CD4-positive, CD25-positive, alpha-beta regulatory T cell (primary cell): ENCODE measurements at places on chromosomes 2 and 18. TPM values are rescaled to one million over a fixed set of nuclear protein-coding genes. Genes with fewer than 3 reads are reported as not detected.

- peaks cover 1% of the 10 kb centered on the region for H3K4me1 ChIP-seq
- no peak for DNase-seq
- H3K27ac ChIP-seq = no peak overlapping the region
- no peak overlapping the region for H3K4me3 ChIP-seq
- no peaks in the 10 kb centered on the region for H3K36me3 ChIP-seq
These were observed 5.0 kb downstream of the RNF152 start for GRCh38 chr18:61887838-61888237.

GRCh38 chr2:170249761-170250160 lies 71.8 kb downstream of the MYO3B start:
- DNase-seq = no peak
- no peaks in the 10 kb centered on the region for H3K36me3 ChIP-seq
- no peaks in the 10 kb centered on the region for H3K4me1 ChIP-seq
- no peak overlapping the region for H3K27ac ChIP-seq
- H3K27me3 ChIP-seq = no peaks in the 10 kb centered on the region
- no peak overlapping the region for H3K4me3 ChIP-seq

DNA sequence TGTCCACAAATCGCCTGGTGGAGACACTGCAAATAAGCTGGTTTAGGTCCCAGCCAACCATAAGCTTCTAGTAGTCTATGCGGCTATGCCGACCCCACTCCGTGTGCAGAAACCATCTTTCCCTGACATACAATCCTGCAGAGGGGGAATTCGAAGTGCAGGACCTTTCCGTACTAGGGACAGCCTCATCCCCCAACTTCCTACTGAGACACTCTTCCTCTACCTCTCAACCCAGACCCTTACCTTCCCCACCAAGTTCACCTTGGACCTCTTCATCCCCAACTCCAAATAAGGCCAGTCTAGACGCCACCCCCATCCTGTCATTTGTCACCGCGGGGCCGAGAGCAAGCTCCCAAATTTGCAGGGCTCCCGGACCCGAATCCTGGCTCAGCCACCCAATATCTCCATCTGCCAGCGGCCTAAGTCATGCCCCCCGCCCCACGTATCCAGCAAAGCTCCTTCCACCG lies 496 bp downstream of the SUCLG1 start:
- peak overlapping the region; percentile 90 for H3K27ac ChIP-seq
- peaks cover 2% of the 10 kb centered on the region for H3K36me3 ChIP-seq
- H3K4me3 ChIP-seq = peak overlapping the region; percentile 82
- peak; percentile 9 for DNase-seq

- no peaks in the 10 kb centered on the region for H3K36me3 ChIP-seq
- H3K27ac ChIP-seq = peak overlapping the region; percentile 93
- peak overlapping the region; percentile 99 for H3K4me3 ChIP-seq
- DNase-seq = no peak
- H3K4me1 ChIP-seq = peaks cover 60% of the 10 kb centered on the region
- H3K27me3 ChIP-seq = no peaks in the 10 kb centered on the region
These were observed 1.5 kb downstream of the ROCK1 start for GRCh38 chr18:21109936-21110712.

DNA sequence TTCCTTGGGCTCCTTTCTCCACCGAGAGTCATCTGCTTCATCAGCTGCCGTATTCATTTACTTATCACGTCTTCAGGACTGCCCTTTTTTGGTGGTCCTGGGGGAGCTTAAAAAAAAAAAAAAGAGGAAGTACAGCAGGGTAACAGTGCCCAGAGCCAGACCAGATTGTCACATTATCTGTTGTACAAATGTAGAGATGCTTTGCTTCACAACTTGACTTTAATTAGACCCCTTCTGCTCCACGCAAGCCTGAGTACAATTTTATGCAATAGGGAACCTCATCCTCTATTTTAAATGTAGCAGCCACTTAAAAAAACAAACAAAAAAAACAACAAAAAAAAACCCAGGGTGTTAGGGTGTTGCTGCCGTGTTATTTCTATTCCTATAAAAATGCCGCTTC lies 128.3 kb downstream of the PRPF40A start:
- peaks cover 2% of the 10 kb centered on the region for H3K27me3 ChIP-seq
- DNase-seq = no peak
- no peaks in the 10 kb centered on the region for H3K36me3 ChIP-seq
- H3K4me1 ChIP-seq = no peaks in the 10 kb centered on the region
- H3K27ac ChIP-seq = no peak overlapping the region
- H3K4me3 ChIP-seq = no peak overlapping the region

GRCh38 chr2:182038576-182038975 lies 52.9 kb downstream of the PPP1R1C start:
- no peaks in the 10 kb centered on the region for H3K27me3 ChIP-seq
- no peak overlapping the region for H3K4me3 ChIP-seq
- no peaks in the 10 kb centered on the region for H3K36me3 ChIP-seq
- no peak overlapping the region for H3K27ac ChIP-seq
- no peak for DNase-seq

DNA sequence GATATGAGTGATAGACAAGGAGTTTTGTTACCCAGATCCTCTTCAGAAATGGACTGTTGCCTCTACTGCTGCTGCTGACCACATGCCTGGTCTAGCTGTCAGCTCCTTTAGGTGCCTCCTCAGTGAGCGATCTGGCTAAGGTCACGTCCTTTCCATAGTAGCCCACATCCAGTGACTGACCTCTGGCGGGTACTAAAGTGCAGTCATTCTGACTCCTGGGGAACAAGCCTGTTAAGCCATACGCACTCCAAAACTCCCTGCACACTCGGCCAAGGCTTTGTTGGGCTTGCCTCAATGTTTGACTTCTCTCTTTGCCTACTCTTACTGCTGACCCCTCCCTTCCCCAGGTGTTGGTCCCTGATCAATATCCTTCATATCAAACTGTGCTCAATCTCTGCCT lies 685.2 kb downstream of the IRS1 start:
- H3K27me3 ChIP-seq = no peaks in the 10 kb centered on the region
- H3K4me3 ChIP-seq = no peak overlapping the region
- no peaks in the 10 kb centered on the region for H3K4me1 ChIP-seq
- DNase-seq = no peak

DNA sequence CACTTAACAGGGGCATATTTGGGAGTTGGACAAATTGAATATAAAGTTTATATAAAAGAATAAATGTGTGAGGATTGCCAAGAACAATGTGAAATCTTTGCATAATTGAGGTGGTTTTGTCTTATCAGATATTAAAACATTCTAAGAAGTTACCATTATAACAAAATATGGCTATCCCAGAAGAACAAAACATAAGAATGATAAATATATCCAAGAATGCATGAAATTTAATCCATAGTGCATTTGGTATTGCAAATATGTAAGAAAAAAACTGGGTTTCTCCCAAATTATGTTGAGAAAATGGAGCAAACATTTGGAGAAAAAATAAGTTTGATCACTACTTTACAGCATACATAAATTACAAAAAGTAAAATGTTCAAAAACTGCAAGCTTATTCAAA lies 562.4 kb downstream of the RNF144A start:
- no peaks in the 10 kb centered on the region for H3K27me3 ChIP-seq
- no peaks in the 10 kb centered on the region for H3K4me1 ChIP-seq
- no peak overlapping the region for H3K4me3 ChIP-seq
- DNase-seq = no peak

- no peak overlapping the region for H3K27ac ChIP-seq
- no peaks in the 10 kb centered on the region for H3K4me1 ChIP-seq
- no peak overlapping the region for H3K4me3 ChIP-seq
- H3K36me3 ChIP-seq = no peaks in the 10 kb centered on the region
- DNase-seq = no peak
These were observed 24.3 kb upstream of the KLHL29 start for GRCh38 chr2:23360571-23361125.

GRCh38 chr2:57959390-57959789 lies 87.2 kb upstream of the VRK2 start:
- no peaks in the 10 kb centered on the region for H3K27me3 ChIP-seq
- no peak overlapping the region for H3K4me3 ChIP-seq
- H3K36me3 ChIP-seq = no peaks in the 10 kb centered on the region
- no peak overlapping the region for H3K27ac ChIP-seq

DNA sequence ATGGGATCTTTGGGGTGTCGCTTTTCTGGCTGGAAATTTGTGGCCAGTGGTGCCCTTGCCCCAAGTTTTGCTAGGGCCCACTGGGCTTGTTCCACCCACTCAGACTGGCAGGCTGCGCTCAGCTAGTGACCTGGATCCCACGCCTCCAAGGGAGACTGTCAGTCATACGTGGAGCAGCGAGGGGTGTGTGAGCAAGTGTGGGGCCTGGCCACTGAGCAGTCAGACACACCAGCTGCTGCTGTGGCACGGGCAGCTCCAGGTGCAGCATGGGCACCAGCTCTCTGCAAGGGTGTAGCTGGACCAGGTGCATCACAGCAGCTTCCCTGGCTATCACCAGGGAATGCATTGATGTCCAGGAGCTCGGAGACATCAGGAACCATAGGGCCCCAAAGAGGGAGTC lies 327.0 kb downstream of the NR4A2 start:
- no peak overlapping the region for H3K27ac ChIP-seq
- DNase-seq = no peak
- no peak overlapping the region for H3K4me3 ChIP-seq

DNA sequence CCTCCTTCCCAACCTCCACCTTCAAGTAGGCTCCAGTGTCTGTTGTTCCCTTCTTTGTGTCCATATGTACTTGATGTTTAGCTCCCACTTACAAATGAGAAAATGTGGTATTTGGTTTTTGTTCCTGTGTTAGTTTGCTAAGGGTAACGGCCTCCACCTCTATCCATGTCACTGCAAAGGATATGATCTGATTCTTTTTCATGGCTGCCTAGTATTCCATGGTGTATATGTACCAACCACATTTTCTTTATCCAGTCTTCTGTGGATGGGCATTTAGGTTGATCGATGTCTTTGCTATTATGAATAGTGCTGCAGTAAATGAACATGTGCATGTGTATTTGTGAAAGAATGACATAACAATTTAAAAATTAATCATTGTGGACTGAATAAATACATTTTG lies 19.5 kb upstream of the TFPI start:
- no peaks in the 10 kb centered on the region for H3K4me1 ChIP-seq
- H3K27me3 ChIP-seq = no peaks in the 10 kb centered on the region
- no peak overlapping the region for H3K4me3 ChIP-seq

DNA sequence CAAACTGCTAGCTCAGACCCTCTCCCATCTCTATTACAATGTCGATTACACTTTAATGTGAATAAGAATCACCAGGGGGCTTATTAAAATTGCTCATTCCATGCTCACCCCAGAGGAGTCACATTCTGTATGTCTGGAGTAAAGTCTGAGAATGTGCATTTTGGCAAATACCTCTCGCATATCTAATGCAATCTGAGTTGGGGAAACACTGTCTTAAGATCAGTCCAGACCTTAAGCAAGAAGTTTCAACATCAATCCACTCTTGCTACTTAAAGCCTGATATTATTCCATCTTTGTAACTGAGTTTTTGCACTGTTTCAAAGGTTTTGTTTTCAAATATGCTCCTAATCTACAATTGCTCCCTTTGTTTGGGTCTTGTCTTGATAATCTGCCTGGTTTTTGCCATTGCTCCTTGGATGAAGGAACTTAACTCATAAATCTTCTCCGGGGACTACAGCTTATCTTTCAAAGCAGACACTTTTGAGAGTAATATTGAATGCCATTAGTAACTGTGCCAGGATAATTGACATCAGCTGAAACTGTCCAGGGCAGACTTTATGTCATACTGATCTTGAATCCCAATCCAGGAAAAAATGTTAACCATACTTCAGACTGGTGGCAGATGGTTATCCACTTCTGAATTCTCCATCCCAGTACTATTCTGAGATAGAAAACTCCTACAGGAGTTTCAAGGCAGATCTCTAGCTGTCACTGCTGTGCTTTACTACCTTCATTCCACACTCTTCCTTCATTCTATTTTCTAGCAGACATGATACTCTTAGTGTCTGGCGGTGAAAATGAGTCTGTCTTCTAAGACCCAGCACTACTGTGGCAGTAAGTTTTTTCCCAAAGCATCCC lies 200.9 kb downstream of the ERBB4 start:
- H3K36me3 ChIP-seq = no peaks in the 10 kb centered on the region
- no peak overlapping the region for H3K27ac ChIP-seq
- no peak for DNase-seq
- H3K4me1 ChIP-seq = no peaks in the 10 kb centered on the region

DNA sequence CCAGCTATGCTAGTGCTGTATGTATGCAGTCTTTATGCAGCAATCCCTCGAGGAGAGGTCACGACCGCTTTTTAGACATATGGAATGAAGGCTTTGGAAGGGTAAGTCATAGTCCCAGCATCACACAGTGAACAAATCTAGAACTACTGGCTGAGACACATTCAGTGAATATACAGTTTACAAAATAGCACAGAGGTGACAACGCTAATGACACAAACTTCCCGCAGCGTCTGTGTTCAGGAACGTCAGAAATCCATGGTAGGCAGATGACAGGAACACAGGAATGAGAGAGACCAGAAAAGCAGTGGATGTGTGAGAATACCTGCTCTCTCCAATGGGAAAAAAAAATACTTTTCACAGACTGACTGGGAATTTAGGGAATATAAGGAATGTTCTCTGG lies 29.6 kb downstream of the CABYR start:
- no peak for DNase-seq
- H3K4me3 ChIP-seq = no peak overlapping the region
- no peaks in the 10 kb centered on the region for H3K36me3 ChIP-seq
- H3K27me3 ChIP-seq = no peaks in the 10 kb centered on the region
- no peak overlapping the region for H3K27ac ChIP-seq

- peak overlapping the region; percentile 63 for H3K27ac ChIP-seq
- H3K27me3 ChIP-seq = no peaks in the 10 kb centered on the region
- H3K4me1 ChIP-seq = peaks cover 46% of the 10 kb centered on the region
- H3K4me3 ChIP-seq = peak overlapping the region; percentile 82
- peak; percentile 94 for DNase-seq
- no peaks in the 10 kb centered on the region for H3K36me3 ChIP-seq
These were observed 228.1 kb upstream of the TRIB2 start for GRCh38 chr2:12488352-12489318.

DNA sequence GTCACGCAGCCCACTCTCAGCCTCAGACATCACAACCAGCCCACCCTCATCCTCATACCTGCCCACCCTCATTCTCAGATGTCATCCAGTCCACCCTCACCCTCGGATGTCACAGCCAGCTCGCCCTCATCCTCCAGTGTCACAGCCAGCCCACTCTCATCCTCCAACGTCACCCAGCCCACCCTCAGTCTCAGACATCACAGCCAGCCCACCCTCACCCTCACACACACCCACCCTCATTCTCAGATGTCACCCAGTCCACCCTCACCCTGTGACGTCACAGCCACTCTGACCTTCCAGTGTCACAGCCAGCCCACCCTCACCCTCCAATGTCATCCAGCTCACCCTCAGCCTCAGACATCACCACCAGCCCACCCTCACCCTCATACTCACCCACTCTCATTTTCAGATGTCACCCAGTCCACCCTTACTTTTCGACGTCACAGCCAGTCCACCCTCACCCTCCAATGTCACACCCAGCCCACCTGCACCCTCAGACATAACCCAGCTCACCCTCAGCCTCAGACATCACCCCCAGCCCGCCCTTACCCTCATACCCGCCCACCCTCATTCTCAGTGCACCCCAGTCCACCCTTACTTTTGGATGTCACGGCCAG lies 100.3 kb downstream of the LOXHD1 start:
- H3K27me3 ChIP-seq = no peaks in the 10 kb centered on the region
- DNase-seq = no peak
- H3K4me1 ChIP-seq = no peaks in the 10 kb centered on the region

The ANO7 gene
- 0.17 TPM for total RNA-seq

The NT5C1B gene
- total RNA-seq = not detected

The POU3F3 gene
- total RNA-seq = not detected

The TCF7L1 gene
- total RNA-seq = not detected

The CFC1B gene
- not detected for total RNA-seq

The UGT1A3 gene
- not detected for total RNA-seq

The CHRND gene
- total RNA-seq = not detected

The CD226 gene
- 65.1 TPM for total RNA-seq
